NCI-H1417 treated with DMSO at 0.1 percent for 48 hours (cell line): ENCODE measurements at places on chromosomes 3 and 15.

DNA sequence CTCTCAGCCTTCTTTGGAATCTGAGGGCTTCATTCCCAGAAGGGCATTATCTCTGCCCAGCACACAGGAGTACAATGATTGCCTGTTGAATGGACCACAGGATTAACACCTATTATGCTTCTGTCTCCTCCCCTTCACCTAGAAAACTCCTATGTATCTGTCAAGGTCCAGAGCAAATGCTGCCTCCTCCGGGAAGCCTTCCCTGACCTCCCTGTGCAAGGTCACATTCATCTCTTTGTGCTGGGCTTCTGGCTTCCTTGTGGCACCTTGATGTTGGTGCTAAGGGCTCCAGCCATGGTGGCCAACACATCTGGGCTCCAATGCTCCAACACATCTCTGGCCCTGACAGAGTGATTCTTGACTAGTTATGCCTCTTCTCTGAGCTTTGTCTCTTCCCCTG is 49.9 kb upstream of the ATP2B2 start:
- DNase-seq, result no peak

- DNase-seq, result no peak
Observed at GRCh38 chr15:90266485-90266884, 1.0 kb downstream of the NGRN start.

DNA sequence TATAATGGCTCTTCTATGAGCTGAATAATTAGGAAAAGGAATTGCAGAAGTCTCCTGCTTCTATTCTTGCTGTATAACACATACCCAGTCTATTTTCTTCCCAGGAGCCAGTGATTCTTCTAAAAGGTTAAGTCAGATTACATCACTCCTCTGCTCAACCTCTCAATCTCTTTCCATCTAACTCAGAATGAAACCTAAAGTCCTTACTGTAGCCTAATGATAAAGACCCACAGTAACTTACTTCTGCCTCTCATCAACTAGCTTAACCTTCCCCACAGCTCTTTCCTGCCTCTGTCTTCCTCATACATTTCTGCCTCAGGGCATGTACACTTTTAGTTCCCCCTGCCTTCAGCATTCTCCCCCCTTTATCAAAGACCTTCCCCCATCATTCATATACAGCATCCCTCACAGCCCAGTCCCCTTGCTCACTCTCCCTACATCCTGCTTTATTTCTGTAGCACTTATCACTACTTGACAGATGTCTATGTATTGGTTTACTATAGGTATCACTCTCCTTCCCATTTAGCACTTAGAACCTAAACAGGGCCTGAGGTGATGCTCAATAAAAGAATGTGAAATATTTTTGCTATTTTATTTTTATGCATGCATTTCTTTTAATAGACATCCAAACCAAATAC is 28.5 kb upstream of the CMTM6 start:
- DNase-seq, result no peak

DNA sequence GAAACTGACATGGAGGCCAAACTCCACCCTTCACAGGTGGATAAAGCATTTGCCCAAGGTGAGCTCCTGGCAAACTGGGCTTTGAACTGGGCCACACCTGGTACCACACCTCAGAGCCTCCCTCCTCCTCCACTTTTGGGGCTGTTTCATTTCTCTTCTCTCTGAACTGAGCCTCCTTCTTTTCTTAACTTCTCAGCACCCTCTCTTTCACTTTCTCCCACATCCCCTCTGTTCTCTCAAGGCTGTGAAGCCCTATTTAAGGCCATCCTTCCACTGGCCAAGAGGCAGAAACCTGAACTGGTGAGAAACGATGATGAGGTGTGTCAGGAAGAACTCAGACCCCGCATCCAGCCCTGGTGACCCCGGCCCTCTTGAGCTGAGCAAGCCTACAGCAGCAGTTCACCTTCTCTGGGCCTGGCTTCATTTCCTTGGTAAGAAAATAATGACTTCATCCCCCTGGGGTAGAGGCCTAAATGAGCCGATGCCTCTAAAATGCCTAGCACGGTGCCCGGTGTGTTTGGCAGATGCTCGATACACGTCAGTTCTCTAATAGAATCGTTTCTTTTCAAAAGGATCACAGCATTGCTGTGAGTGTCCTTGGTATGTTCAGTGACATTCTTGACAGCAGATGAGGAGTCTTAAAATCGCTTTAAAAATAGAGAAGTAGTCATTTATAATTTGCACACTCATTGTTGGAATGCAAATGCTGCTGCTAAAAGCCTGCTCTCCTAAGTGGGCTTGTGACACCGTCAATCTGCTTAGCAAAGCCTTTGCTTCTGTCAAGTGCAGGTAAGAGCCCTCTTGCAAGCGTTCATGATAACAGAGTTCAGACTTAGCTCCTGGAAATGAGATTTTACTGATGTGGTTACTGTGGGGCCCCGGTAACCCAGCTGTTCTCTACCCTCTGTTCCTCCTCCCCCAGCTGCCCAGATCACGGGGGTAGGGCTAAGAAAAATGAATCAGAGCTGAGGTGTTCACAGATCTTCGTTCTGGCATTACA is 97.7 kb upstream of the ATP2B2 start:
- no peak for DNase-seq

- no peak for DNase-seq
Observed at GRCh38 chr15:36877796-36878683, 222.3 kb downstream of the MEIS2 start.

DNA sequence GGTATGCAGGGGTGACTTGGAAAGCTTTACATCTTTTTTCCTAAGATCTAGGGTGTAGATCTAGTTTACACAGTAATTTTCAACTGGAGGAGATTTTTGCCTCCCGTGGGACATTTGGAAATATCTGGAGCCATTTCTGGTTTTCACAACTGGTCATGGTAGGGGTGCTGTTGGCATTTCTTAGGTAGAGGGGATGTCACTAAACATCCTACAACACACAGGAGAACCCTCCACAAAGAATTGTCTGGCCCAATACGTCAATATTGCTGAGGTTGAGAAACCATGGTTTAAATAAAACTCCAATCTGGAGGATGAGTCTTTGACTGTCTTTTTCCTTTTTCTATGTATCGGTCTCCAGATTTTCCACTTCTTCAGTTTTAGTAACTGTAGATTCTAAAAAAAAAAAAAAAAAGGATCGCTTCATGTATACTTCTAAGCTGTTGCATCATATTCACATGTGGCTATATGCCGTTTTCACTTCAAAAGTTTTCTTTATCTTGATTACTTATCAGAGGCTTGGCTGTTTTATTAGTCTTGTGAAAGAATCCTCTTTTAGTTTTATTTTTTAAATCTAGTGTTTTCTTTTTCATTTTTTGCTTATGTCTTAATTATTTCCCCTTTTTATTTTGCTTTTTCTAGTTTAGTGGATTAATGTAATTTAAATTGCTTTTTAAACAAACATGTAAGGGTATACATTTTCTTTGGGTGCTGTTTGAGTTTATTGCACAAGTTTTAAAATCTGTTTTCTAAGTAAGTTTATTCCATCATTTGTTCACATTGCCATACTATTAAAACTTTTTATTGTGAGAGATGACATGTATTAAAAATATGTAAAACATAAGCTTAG is 21.2 kb downstream of the UBE2Q2 start:
- DNase-seq, result no peak

- DNase-seq, result no peak
Observed at GRCh38 chr15:73763931-73764330, 10.8 kb upstream of the INSYN1 start.

- no peak for DNase-seq
Observed at GRCh38 chr3:15329046-15330005, 3.1 kb downstream of the SH3BP5 start.
